ENCODE measurements at places on chromosomes 2 and 18.
A peak's percentile ranks its signal among the peaks of the same experiment; 100 is the strongest.

DNA sequence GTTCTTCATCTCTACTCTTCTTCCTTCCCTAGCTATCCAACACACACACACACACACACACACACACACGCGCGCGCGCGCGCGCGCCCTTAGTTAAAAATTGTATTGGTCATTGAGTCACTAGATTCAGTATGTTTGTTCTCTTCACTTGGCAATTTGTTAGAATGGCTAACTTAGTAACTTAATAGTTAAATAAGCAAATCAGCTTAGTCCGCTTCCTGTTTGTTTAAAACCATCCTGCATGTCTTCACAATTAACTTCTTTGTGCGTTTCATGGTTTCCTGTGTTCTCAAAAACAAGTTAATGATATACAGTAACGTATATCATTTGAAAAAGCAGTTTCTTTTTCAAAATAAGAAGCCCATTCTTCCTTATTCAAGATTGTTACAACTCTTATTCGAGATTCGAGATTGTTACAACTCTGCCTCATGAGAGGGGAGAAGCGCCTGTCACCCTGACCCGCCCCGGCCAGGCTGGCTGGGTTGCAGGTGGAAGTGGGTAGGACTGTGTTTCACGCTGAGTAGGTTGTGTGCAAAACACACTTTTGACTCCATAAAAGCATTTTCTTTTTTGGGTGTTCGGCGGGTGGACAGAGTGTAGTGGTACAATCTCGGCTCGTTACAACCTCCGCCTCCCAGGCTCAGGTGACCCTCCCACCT, 9.5 kb upstream of the CNNM3 start:
- DNase-seq = no peak

DNA sequence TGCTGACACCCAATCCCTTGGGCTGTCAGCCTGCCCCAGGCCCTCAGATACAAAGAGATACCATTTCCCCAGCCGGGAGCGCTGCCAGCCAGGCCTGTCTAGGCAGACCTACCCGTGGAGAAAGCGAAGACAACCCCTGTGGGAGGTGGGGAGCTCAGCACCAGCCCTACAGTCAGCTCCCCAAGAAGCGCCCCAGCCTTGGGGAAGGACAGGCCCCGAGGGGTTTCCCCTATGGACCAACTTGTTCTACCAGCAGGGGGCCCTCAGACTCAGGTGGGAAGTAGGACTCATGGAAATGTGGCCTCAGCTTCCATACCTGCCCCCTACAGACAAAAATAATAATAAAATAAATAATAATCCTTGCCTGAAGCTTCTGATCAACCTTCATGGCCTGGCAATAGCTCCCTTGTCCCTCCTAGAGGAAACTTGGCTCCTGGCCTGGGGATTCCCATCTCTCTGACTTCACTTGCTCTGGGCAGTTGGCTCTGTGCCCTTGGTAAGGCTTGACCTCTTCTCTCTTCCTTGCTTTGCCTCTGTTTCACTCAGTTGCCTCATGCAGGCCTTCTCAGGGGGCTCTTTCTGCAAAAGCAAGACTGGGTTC, 7.0 kb downstream of the SLC35F6 start:
- no peak for DNase-seq

DNA sequence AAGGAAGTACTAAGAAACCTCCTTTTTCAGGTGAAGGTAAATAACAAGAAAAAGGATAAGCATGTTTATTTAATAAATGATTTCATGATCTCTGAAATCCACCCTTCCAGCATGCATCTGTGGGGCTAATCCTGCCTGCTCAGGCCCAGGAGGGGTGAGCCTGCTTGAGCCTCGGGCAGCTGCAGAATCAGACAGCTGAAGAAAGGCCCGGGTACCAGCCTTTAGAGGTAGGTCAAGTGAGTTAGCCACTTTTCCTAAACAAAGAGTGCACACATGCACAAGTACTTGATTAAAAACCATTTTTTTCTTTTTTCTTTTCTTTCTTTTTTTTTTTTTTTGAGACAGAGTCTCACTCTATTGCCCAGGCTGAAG, 25.7 kb upstream of the FZD7 start:
- DNase-seq = no peak

DNA sequence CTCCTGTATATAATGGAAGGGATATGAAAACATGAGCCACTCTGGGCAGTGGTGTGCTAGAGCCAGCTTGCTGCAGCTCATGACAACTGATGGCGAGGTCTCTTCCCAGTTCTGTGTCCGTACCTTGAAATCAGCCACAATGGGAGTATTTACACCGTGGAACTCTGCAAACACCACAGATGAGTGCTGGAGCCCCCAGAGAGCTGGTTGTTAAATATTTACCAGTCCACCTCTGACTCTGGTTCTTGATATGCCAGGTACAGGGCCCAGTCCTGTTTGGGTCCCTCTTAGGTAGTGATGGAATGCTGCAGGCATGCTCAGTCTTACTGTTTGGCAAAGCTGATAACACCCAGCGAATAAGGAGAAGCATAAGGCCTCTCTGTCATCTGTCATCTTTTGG, 116.1 kb upstream of the GLI2 start:
- DNase-seq = no peak

DNA sequence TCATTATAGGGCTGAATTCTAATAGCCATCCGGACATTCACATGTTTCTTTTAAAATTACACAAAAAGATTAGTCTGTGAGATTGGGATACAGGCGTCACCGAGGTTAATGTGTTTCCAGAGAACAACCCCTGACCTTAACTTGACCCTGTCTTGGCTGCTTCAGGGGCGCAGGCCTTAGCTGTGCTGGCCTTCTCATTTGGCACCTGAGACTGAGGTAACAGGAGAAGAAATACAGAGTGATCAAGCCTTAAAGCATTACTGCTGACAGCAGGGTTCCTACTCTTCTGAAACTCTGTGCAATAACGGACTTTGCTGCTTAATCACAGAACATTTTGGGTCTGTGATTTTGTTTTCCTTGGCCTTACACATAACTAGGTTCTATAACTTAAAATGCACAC, 92.6 kb downstream of the RAPH1 start:
- DNase-seq = no peak

GRCh38 chr2:208139447-208139846, 6.5 kb downstream of the CRYGB start:
- no peak for DNase-seq

GRCh38 chr2:39203382-39203781, 40.4 kb downstream of the CDKL4 start:
- no peak for DNase-seq

GRCh38 chr2:26018184-26019055, 15.5 kb upstream of the RAB10 start:
- peak; percentile 25 for DNase-seq

DNA sequence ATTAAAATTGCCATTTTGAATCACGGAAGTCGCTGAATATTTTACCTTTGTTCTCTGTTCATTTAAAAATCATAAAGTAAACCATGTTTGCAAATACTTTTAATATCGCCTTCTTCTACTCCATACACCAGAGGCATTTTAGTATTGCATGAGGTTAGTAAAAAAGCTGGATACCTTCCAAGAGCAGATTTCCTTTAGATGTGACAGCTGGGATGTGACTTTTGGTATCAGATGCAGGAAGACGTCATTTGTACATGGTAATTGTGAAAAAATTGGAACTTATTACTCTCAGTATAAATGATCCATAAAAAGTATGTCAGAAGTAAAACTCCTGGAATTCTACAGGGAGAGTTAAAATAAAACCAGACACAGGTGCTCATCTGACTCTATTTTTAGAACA, 89.5 kb downstream of the SLC4A10 start:
- DNase-seq = no peak

DNA sequence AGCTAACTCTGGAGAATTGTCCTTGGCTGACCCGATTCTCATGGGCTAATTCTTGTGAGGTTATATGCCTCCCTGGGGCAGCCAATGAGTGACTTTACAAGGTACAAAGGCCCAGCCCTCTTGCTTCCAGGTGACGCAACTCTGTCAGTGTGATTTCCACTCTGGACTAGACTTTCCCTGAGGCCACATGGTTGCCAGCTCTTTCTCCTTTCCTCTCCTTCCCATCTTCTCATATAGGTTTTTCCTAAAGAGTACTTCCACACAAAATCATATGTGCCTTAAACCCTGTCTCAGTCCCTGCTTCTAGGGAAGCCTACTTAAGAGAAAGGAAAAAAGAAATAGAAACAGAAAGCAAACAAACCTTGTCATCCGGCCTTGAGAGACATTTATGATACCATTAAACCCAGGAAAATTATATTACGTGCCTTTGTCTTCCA, 226.2 kb upstream of the ZSWIM2 start:
- DNase-seq = no peak

Measured in stimulated activated CD8-positive, alpha-beta memory T cell treated with anti-CD3 and anti-CD28 coated beads, Interleukin-7, amount 100 ng/mL, for 48 hours (primary cell).